ENCODE measurements at places on chromosomes 7 and 10.

DNA sequence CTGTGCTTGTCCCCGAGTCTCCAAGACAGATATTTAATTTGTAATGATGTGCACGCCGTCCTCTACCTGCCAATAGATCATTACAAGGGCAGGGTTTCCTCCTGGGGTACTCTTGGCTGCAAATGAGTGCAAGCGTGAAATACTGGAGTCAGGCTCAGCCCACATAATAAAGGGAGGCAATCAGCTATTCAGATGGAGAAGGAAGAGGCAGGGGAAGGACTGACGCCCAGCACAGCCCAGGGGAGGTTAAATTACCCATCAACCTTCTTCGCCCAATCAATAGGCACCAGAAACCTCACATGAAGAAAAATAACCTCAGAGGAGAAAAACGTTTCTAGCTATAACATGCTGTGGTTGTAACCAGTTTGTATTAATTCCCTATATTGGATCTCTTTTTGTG lies 544.9 kb upstream of the ADARB2 start:
- DNase-seq, result no peak

DNA sequence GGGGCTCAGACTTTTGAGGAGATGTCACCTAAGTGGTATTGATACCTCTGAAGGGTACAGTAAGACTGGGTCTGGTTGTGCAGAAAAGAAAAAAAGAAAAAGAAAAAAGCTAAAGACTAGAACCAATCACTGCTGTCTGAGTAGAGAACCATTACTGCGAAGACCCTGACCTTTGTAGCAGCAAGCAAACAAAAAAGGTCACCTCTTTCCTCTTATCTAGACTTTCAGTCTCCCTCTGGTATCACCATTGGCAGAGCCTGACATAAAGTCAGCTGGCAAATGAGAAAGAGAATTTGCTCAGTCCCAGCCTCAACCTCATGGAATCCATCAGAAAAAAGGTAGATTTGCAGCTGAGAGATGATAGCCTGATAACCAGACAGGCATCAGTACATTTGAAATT lies 2.6 kb upstream of the DNTT start:
- no peak for DNase-seq

DNA sequence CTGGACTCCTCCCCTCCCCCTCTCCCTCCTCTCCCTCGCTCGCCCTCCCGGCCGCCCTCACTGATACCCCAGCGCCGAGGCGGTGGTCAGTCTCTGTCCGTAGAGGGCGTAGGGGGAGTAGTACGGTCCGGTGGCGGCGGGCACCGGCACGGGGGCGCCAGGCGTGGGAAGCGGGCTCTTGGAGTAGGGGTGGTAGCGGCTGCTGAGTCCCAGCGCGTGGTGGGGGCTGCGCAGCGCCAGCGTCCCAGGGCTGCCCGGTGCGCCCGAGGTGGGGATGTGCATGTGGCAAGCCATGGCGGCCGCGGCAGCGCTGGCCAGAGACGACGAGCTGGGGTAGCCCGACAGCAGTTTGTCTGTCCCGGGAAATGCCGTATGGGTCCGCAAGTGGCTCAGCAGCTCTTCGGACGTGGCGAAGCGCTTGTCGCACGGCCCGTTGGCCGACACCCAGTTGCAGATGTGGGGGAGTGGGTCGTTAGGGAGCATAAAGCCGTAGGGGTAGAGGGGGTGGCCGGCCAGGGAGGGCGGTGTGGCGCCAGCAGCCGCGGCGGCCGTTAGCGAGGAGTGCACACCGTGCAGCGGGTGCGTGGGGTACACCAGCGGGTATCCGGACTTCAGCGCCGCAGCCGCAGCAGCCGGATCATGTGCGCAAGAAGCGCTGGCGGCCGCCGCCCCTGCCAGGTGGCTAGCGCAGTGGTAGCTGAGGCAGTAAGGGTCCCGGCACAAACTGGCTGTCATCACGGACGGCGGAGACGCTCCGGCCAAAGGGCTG lies 2.7 kb downstream of the ZNF503 start:
- no peak for DNase-seq

- DNase-seq, result no peak
Measured at GRCh38 chr7:134448356-134449229, 10.3 kb downstream of the AKR1B1 start.

- DNase-seq, result no peak
Measured at GRCh38 chr7:69091521-69091920, 506.8 kb upstream of the AUTS2 start.

DNA sequence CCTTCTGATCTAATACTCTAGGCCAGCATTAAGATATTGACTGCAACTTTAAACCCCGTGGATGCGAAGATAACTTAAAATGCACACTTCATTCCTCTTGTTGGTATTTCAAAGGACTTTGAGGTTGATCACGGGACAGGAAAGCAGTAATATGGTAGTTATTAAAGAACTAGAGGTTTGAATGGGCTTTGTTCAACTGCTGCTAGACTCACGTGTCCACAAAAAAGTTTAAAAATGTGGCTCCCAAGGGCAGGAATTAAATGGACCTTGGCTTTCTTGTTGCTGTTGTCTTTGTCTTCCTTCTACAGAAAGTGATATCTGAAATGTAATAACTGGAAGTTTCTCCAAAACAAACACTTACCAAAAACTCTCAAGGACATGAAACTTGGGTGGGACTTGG lies 186.3 kb downstream of the XPNPEP1 start:
- no peak for DNase-seq

GRCh38 chr7:148973256-148973655 lies 55.0 kb downstream of the PDIA4 start:
- no peak for DNase-seq

DNA sequence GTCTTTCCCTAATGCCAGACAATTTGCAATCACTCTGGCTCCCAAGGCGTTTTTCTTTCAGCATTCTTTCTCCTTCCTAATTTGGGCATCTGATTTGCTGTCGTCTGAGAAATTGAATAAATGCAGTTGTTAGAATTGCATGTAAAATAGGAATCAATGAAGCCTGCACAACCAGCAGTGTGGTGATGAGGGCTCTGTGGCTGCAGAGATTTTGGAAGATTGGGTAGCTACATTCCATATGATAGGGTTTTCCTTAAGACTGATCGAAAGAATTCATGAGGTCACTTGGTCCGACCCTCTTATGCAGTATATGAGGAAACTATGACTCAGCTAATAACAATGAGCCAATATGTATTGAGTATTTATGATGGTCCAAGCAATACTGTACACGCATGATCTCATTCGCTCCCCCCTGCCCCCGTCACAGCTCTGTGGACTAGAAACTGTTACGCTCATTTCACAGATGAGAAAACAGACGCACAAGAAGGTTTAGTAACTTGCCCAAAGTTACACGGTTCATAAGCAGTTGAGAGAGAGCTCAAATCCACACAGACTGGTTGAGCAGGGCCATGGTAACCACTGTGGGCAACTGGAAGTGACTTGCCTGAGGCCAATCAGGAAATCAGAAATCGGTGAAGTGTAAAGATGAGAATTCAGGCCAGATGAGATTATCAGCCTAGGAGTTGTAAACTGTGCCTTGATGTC lies 527.2 kb downstream of the GATA3 start:
- DNase-seq, result no peak

DNA sequence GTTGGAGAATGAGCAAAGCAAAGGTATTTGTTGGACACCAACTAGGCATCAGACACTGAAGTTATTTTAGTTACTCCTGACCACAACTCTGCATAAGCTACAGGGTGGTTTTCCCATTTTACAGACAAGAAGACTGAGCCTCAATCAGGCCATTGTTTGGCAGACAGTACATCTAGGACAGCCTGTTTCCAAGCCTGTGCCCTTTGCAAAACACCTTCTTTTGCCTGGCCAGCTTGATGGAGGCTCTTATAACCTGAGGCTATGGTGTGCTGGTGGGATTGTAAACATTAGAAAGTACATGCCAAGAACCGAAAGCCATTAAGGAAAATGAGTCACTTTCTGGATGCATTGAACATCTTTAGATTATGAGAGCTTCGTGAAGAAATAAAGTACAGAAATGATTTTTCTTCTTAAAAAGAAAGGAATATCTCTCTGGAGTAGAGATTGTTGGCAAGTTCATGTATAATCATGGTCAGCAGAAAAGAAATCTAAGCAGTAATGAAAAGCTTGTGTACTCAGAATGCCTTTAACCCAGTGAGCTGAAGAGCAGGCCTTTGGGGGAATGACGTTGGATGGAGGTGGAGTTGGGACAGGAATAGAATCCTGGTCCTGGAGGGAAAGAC lies 140.6 kb downstream of the KIAA1217 start:
- no peak for DNase-seq

DNA sequence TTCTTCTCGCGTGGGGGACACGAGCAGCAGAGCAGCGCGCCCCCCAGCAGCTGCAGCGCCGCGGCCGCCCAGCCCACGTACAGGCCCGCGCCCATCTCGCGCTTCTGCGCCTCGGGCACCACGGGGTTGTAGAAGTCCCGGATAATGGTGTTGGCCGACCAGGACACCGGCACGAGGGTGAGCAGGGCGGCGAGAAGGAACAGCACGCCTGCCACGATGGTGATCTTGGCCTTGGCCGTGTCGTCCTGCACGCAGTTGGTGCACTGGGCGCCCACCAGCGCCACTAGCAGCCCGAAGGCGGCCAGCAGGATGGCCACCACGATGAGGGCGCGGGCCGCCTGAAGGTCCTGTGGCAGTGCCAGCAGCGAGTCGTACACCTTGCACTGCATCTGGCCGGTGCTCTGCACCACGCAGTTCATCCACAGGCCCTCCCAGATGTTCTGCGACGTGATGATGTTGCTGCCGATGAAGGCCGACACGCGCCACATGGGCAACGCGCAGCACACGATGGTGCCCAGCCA lies 529 bp downstream of the CLDN3 start:
- DNase-seq, result no peak

- DNase-seq, result no peak
Measured at GRCh38 chr7:81210137-81211064, 291.6 kb upstream of the SEMA3C start.

GRCh38 chr7:75579899-75580298 lies 87.8 kb downstream of the SPDYE5 start:
- DNase-seq, result no peak

GRCh38 chr10:10489076-10489475 lies 528.6 kb upstream of the CELF2 start:
- no peak for DNase-seq

GRCh38 chr10:21910798-21911197 lies 92.7 kb downstream of the DNAJC1 start:
- DNase-seq, result no peak

DNA sequence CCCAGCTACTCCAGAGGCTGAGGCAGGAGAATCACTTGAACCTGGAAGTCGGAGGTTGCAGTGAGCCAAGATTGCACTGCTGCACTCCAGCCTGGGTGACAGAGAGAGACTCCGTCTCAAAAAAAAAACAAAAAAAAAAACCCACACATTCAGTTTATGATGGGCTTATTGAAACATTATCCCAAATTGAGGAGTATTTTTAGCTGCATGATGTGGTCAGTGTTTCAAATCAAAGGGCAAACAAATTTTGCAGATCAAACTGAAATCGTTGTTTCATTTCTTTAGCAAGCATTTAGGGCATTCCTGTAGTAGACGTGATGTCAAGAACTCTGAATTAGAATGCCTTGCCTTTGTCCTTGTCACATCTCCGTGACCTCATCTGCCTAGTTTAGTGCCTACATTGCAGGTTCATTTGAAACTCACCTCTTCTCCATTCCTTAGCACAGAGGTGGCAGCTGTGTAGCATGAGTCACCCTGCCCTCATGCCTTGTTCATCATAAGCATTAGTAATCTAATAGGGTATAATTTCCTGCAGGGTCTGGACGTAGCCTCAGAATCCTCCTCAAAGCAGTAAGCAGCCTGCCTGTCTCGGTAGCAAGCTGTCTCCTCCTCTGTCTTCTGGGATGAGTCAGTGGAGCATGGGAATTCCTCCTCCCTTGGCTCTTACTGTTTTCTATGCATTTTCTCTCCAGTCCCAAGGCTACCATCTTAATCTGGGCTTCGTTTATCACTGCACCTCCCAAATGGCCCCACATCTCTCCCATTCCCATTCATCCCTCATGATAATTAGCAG lies 73.8 kb downstream of the CUL1 start:
- peak; percentile 33 for DNase-seq

GRCh38 chr7:107874605-107875446 lies 16.2 kb upstream of the DLD start:
- DNase-seq, result no peak

DNA sequence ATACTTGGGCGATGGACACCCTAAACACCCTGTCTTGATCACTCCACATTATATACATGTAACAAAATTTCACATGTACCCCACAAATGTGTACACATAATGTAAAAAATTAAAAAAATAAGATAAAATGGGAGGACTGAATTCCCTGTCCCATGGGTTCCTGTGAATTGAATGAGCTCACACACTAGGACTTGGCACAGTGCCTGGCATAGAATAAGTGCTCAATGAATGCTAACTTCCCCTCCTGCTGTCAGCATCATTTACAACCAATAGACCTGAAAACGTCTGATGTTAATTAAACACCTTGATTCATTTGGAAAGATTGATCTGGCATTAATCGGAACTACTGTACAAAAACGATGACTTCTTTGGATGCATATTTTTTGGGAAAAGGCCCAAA lies 117.3 kb upstream of the ZNF438 start:
- no peak for DNase-seq

DNA sequence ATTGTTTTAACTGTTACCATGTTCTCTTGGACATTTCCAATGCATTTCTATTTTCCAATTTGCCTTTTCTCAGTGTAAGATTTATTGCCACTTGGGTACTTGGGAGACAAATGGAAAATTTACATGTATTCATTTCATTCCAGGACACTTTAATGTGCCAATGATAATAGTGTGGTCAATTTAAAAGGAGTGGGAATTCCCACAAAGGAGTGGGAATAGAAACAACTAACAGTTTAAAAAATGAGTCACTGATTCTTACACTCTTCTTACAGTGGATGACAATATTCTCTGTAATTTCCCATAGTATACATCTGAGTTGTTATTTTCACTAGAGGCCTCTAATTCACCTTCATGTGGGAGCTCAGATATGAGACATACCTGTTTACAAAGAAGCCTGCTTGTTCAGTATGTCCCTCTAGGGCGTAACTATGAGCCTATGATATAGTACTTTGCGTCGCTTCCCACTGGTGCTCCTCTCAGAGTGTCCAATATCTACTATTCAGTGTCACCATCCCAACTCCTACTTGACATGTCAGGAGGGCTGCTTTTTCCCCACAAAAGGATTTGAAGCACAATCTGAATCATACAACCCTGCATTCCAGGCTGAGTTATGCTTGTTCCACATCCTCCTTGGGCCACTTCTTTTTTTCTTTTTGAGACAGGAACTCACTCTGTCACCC lies 301.3 kb downstream of the PHTF2 start:
- no peak for DNase-seq

DNA sequence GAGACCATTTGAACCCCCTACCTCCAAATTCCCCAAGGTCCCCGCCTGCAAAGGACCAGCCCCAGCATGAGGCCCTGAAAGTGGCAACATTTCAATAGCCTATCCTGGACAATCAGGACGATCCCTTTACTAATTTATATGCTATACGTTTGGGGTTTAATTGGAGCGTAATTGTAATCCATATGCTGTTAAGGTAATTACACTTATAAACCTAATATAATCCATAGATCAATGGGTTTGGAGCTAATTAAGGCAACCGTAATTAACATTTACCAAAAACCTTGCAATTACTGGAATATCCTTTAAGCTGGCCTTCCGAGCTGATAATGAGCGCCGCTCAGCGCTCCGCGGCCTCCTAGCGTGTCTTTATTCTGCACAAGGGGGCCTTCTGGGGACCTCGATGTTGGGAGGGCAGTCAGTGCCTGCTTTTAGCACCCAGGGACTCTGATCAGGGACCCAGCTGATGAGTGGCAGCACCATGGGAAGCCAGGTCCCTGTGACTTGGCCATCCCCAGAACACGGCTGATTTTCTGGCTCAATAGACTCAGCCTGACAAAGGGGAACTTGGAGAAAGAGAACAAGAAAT lies 91.2 kb downstream of the LHPP start:
- DNase-seq, result no peak
